ENCODE measurements at places on chromosomes 4 and X.

DNA sequence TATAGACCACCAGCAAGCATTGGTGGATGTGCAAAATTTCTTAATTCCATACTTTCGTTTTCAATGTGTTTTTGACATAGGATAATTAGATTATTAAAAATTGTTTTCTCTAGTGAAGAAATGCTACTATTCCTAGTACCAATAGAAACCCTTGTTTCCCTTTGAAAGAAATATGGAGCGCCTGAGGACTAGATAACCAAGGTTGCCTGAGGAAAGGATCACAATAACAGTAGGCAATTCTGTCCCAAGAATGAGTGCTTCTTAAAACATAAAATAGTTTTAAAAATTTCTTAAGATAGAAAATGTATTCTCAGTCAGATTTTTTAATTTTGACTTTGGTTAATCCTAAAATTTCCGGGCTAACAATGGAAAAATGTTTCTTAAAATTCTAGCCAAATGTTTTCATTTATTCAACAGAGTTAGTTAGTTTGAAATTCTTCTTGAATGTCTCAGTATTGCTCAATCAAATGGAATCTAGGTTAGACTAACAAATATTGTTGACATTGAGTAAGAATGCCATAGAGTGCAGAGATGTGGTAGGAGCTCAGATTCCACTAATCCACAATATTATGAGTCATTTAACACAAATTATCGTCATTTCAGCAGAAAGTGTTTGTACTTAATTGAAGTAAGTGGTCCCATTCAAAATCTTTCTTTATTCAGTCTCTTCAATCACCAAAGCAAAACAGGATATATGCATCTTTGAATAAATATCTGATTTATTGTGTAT is 666.0 kb downstream of the GRID2 start:
- DNase-seq = no peak

- no peak for DNase-seq
Measured at GRCh38 chr4:16663307-16663706, 235.1 kb downstream of the LDB2 start.

DNA sequence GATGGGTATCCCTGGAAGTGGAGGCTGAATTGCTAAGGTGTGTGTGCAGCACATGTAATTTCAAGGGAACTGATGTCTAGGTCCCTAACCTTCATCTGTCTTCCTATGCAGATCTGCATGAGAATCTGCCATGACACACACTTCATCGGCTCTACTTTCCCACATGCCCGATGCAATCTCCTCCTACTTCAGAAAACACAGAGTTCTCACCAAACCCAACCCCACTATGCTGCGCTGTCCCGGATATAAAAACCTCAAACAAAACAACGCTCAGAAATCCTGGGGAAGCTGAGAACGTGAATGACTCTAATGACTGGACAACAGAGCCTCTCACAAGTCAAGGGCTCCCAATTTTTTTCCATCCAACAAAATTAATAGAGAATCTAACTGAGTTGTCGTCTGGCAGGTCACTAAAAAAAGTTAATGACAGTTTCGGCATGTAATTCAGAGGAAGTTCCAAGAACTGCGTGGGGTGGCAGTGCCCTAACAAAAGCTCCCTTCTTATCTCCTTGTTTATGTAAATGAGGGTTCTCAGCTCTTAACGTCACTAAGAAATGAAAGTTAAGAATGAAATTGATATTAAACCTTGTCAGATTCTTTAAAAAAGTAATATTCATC is 39.0 kb downstream of the STX18 start:
- peak; percentile 51 for DNase-seq

- DNase-seq = no peak
Measured at GRCh38 chrX:36986231-36986630, 21.9 kb upstream of the FAM47C start.

GRCh38 chr4:18859468-18859867 is 837.9 kb upstream of the LCORL start:
- DNase-seq = no peak

GRCh38 chrX:50691820-50692219 is 122.2 kb downstream of the SHROOM4 start:
- DNase-seq = peak; percentile 59

DNA sequence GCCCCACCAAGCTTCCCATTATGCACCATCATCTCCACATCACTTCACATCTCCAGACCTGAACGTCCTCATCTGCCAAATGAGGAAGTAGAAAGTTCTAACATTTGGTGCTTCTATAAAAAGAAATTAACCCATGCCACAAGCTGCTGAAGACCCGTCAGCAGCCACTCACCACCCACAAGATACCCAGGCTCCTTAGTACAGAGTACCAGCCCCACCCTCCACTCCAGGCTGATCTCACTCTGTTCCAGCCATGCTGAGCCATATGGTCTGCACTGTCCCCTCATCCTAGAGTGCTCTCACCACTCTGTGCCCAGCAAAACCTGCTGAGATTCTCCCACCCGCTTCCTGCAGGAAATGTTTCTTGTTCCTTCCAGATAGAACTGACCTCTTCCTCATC is 240.8 kb upstream of the PPARGC1A start:
- no peak for DNase-seq

Measured in activated CD4-positive, alpha-beta T cell treated with anti-CD3 and anti-CD28 coated beads, Interleukin-10, Interleukin-2, amounts not matched to agents 100 ng/mL and 50 ng/mL, durations not matched to agents 16 hours and 8 hours (primary cell).